Activated CD4-positive, alpha-beta T cell treated with anti-CD3 and anti-CD28 coated beads, Interleukin-2, amount 10 ng/mL, durations not matched to agents 7 days and 5 days (primary cell): ENCODE measurements at places on chromosomes 12 and 14. TPM values are rescaled to one million over a fixed set of nuclear protein-coding genes. Genes with fewer than 3 reads are reported as not detected.

Gene RDH16
- 0.31 TPM for total RNA-seq

Gene NPFF
- not detected for total RNA-seq

Gene CPNE6
- not detected for total RNA-seq

Gene ANO2
- total RNA-seq, result not detected

Gene ATL1
- total RNA-seq, result 0.67 TPM
